NCI-H524 (cell line): ENCODE measurements at places on chromosomes 16 and 17.

DNA sequence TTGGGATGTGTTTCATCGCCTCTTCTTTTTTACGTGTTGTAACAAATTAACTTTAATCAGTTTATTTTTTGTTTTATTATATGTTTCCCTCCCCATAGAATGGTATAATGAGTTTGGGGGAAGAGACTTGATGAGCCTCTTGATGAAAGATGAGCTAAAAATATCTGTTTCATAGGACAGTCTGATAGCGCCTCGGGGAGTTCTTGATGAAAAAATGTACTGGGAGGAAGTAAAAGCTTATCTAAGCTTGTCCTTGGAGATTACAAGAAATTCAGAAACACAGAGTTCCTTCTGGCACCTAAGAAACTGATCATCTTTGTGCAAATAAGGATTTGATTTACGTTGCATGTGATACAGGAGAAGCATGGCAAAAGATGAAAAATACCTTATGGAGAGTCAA lies 350.2 kb upstream of the CDH8 start:
- no peak for DNase-seq

DNA sequence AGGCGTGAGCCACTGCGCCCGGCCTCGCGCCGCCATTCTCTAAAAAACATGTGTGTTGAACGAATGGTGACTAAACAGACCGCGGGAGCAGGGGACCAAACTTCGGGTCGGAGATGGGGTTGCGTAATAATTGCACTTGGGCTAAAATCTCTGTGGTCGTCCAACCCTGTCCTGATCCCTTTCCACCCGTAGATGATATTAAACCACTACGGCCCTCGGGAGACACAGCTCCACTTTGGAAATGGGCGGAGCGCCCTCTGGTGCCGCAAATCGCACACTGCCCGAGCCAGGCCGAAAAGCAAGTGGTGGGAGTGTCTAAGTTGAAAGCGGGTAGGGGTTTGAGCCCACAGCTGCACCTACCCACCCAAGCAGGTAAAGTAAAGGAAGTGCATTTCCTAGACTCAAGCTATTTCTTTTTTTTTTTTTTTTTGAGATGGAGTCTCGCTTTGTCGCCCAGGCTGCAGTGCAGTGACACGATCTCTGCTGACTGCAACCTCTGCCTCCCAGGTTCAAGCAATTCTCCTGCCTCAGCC lies 17.0 kb downstream of the CAVIN1 start:
- peak; percentile 83 for DNase-seq

GRCh38 chr16:11217651-11218603 lies 38.1 kb downstream of the SOCS1 start:
- no peak for DNase-seq

DNA sequence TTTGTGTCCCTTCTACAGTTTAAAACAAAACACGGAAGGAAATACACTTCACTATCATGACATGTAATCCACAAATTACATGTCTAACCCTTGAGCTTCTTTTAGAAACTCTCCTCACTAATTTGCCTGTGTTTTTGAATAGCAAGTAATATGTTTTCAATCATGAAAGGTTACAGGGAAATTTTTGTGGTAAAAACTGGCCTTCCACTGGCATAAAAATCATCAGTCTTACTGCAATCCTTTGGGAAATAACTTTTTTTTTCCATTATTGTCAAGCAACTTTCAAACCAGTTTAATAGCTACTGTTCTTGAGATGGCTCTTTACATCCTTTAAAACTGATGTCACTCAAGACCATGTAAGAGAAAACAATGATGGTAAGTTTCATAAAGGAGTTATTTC lies 27.0 kb downstream of the MYO1D start:
- DNase-seq, result no peak

DNA sequence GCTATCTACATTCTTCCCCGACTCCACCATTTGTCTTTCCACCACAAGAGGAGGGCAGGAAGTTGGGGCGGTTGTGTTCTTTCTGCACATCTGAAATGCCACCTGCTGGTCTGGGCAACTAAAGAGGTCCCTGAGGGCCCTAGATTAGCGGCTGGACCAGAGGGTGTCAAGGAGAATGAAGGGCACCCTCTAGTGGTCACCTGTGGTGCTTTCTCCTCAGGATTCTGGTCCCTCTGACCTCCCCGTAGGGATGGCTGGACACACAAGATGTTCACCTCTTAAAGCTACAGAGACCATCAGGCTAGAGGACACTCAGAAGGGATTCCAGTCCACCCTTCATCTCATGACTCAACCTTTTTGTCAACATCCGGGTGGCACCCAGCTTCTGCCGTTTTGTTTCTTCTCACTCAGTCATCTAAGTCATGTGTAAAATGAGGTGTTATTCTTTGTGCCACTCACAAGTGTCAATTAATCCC lies 2.9 kb upstream of the SCIMP start:
- peak; percentile 52 for DNase-seq
